Brain (organoid and tissue), 16 donors: ENCODE measurements at places on chromosomes 3 and 15.

GRCh38 chr3:10757021-10757820, 58.8 kb upstream of the SLC6A11 start:
- DNase-seq, result no peak

- peak; percentile 33 for DNase-seq
Measured at GRCh38 chr3:107524841-107525643, 2.3 kb downstream of the BBX start.

DNA sequence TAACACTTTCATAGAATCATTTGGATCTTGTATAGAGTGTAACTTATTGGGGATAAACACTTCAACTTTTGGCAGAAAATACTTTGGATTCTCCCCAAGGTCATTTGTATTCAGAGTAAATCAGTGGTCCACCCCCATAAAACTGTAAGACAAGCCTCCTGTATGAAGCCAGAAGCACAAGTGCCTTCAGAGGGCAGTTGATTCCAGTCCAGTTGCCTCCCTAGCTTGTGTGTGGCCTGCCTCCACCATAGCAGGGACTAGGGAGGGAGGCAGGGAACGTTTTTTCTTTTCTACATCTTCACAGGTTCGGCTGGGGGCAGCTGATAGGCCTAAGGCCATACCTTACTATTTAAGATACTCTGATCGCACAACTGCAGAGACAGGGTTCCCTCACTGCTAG, 11.6 kb downstream of the GORASP1 start:
- DNase-seq, result no peak

DNA sequence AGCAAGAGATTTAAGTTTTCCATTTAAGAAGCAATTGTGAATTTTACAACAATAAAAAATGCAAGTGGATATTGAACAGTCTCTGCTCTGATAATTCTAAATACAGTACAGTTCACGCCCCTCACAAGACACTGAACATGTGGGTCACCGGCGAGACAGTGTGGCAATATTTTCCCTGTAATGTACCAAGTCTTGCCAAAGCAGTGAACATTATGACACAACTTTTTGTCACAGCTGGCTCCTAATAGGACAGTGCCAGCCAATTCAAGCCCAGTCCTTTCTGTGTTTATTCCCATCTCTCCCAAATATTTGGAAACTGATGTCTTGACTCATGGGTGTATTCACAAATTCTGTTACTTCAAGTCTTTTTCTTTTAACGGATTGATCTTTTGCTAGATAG, 62.3 kb downstream of the PPARG start:
- DNase-seq, result no peak

- DNase-seq, result no peak
Measured at GRCh38 chr15:29939404-29939803, 117.1 kb upstream of the TJP1 start.

DNA sequence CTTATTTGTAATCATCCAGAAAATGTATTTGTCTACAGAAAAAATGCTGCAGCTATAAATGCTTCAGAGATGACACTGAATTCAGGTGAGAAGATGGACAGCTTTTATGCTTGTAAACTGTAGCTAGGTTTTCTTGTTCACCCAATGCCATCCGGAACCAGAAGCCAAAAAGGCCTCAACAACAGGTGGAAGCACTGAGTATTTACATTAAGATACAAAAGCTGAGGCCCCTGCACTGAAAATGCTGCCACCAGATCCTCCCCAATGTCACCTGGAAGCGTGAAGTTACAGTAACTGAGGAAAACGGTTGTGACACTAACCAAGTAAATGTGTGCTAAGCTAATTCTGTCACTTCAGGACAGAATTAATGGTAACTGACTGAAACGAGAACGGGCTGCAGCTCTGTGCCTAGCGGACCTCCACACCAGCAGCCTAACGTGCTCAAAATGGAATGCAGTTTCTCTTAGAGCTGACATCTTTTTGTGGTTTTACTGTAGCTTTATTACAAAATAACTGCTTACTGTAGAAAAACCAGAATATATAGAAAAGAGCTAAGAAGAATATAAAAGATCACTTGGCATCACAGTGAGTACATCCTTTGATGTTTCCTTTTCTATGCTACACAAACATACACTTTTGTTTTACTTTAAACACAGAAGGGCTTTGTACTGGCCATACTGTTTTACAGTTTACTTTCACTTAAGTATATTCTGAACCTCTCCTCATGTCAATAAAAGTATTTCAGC, 7.6 kb downstream of the CHSY1 start:
- DNase-seq, result no peak

- DNase-seq, result peak; percentile 87
Measured at GRCh38 chr3:129305592-129306091, 27.0 kb downstream of the HMCES start.

GRCh38 chr3:53199834-53200233, 38.8 kb downstream of the PRKCD start:
- no peak for DNase-seq

GRCh38 chr15:60471314-60471713, 7.6 kb downstream of the ICE2 start:
- no peak for DNase-seq
